ENCODE measurements at places on chromosomes 5 and 9. TPM values are rescaled to one million over a fixed set of nuclear protein-coding genes. Genes with fewer than 3 reads are reported as not detected.
A peak's percentile ranks its signal among the peaks of the same experiment; 100 is the strongest.

DNA sequence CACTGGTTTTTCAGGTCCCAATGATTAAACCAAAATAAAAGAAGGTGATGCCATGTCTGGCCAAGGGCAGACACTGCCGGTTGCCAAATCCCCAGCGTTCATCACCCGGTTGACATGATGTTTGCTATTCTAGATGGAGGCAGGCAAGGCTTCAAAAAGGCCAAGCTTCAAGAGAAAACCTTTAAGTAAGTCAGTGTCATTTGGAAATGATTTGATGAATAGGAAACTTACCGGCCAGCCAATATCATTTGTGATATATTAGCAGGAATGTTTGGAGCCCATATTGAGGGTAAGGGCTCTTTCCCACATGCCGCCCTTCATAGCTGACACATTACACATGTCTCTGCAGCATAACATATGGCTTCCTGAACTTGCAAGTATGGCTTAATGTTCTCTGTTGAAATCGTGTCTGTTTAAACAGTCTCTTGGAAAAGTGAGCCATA, 89.5 kb upstream of the TTC23L start:
- DNase-seq = no peak

GRCh38 chr9:28121366-28121765, 548.1 kb upstream of the C9orf72 start:
- DNase-seq = no peak

GRCh38 chr5:33363537-33363936, 77.2 kb upstream of the TARS1 start:
- no peak for DNase-seq

GRCh38 chr9:74083681-74084433, 413.3 kb upstream of the RORB start:
- DNase-seq = no peak

DNA sequence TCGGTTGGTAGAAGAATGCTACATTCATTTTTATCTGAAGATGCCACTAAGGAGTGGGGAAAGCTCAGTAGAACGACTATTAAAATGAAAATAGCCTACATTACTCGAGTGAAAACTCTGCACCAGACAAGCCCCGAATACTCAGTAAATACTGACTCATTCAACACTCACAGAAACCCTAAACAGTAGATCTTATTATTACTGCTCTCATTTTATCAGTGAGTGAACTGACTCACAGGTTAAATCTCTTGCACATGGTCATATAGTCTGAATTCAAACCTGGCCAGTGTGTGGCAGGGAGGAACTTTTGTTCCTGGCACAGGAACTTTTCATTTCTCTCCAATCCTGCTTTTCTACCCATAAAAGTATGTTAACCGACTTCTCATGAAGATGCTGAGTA, 9.6 kb upstream of the PAPPA start:
- no peak for DNase-seq

DNA sequence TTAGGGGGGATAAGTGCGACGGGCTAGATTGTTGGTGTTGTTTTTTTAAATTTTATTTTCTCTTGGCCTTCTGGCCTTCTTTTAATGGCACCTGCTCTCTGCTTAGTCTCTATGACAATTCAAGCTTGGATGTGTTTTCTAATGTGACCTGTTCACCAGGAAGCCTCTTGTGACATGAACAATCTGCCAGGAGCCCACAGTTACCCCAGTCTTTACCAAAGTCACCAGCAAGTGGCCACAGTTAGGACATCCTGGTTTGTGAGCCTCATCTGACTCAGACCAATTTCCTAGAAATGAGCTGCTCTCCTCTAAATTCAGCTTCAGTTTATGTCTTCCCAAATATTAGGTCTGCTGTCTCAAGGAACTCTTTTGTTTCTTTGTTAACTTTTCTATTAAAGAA, 135.8 kb downstream of the TLE4 start:
- DNase-seq = no peak

DNA sequence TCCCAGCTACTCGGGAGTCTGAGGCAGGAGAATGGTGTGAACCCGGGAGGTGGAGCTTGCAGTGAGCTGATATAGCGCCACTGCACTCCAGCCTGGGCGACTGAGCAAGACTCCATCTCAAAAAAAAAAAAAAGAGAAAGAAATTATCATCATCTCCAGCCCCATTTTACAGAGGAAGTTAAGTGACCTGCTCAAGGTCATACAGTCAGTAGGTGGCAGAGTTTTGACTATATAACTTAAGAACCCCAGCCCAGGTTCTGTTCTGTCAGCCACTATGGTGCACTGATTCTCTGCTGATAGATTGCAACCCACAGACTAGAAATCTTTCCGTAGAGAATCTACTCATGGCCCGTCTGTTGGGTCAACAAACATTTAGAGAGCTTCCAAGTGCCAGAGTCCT, 25.7 kb upstream of the DENND1A start:
- no peak for DNase-seq

- DNase-seq = no peak
These were observed 18.2 kb upstream of the DCP2 start for GRCh38 chr5:112958093-112959088.

GRCh38 chr9:111965566-111966019, 69.0 kb downstream of the UGCG start:
- DNase-seq = no peak

DNA sequence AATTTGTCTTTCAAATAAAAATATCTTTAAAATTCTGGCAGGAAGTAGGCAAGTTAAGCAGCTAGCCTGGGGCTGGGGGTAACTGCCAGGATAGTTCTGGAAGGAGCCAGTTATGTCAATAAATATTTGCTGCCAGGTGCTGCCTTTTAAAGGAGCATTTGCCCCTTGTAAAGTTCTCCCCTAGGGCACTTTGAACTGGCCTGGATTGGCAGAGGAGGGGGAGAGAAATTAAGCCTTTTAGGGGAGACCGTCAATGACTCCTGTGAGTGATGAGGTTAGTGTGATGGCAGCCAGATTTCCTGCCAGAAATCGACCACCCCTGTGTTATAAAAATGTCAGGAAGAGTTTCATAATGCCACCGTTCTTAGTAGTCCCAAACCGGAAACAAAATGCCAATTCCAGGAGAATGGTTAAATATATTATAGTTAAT, 89.8 kb upstream of the ELL2 start:
- no peak for DNase-seq

GRCh38 chr5:126031989-126032716, 391.1 kb upstream of the GRAMD2B start:
- DNase-seq = no peak

DNA sequence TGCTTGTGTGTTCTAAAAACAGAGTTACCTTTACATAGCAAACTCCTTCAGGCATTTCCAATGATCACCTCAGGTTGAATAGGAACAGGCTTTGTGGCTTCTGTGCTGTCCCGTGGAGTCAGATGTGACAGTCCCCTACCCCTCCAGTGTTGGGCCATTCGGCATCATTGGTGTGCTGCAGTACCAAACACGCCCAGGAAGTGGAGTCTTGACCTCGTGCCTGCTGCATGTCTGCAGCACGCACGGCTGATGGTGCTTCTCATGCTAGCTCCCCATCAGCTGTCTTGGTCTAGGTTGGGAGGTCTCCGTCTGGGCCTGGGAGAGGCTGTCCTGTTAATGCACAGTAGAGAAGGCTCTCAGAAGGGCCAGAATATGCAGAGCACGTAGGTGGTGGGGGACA, 42.5 kb upstream of the PHF2 start:
- DNase-seq = no peak

GRCh38 chr5:76964060-76964459, 11.2 kb downstream of the CRHBP start:
- DNase-seq = no peak

GRCh38 chr5:172454358-172455086, at the start of gene SH3PXD2B:
Gene SH3PXD2B (minus strand): TSS chr5:172454525. CDS start chr5:172454352, 173 bp downstream.
- DNase-seq = peak; percentile 86

GRCh38 chr9:32502464-32502863, 23.5 kb downstream of the RIGI start:
- no peak for DNase-seq

DNA sequence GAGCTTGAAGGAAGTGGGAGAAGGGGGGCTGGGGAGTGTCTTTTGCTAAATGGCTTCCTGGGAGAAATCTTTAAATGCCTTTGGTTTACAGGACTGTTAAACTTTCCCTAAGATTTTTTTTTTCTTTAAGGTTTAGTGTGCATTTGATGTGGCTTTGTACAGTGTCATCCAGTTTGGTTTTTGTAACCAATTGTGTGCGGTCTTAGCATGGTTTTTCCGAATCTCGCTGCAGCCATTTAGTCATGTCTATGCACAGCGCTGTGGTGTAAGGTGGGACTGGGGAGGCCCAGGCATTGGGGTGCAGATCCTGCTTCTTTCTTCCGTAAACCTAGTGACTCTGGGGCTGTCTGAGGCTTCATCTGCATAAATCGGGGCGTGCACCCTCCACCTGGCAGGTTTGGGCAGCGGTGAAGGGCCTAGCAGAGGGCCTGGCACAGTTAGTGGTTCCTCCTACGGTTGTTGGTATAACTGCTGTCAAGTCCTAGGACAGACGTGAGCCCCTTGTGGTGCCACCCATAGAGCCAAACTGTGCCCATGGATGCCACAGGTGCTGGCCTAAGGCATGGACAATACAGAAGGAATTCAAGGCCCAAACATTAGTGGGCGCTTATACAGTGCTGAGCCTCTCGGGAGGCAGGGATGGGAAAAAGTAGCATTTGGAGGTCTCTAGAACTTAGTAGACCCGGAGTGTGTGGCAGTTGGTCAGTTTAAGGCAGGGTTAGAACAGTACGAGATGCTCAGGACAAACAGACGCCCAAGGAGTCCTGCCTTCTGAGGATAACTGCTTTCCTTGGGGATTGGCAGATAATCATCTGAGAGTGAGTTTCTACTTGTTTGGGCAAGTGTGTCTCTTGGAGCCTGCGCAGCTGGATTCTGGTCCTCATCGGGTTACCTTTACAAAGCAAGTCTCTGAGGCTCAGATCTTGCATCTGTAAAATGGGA, 1.5 kb downstream of the PRRC2B start:
- no peak for DNase-seq

- DNase-seq = no peak
These were observed 2.1 kb downstream of the CCNO start for GRCh38 chr5:55231029-55231918.

DNA sequence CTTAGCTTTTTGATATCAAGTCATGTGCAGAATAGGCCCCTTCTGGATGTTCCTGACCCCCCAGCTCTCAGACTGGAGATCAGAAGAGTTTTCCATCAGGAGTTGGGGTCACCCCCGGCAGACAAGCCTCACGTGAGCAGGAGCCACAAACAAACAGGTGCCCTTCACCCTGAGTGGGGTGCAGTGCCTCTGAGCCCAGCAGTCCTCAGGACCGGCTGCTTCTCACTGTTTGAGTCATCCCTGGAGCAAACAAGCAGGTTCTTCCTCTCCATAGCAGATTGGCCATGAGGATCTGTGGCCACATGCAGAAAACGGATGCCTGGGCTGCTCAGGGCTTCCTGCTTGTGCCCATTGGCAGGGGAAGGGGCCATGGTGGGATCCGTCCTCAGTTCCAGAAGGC, 47.0 kb downstream of the LRSAM1 start:
- no peak for DNase-seq

DNA sequence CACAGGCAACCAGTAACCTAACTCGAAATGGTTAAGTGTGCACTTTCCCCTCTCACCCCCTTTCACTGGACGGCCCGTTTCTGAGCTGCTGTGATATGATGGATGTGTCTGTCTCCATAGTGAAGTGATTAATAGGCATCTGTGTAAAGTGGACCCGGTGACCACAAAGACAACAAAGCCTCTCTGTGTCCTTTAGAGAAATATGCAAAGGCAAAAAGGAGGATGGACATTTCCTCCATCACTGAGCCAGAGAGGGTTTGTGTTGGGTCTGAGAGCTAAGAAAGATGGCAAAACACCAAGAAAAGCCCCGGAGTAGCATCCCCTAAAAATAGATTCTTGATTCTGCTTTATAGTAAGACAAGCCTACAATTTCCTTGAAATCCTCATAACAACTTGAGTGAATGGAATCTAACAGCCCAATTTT, 120.6 kb downstream of the SEMA6A start:
- no peak for DNase-seq

DNA sequence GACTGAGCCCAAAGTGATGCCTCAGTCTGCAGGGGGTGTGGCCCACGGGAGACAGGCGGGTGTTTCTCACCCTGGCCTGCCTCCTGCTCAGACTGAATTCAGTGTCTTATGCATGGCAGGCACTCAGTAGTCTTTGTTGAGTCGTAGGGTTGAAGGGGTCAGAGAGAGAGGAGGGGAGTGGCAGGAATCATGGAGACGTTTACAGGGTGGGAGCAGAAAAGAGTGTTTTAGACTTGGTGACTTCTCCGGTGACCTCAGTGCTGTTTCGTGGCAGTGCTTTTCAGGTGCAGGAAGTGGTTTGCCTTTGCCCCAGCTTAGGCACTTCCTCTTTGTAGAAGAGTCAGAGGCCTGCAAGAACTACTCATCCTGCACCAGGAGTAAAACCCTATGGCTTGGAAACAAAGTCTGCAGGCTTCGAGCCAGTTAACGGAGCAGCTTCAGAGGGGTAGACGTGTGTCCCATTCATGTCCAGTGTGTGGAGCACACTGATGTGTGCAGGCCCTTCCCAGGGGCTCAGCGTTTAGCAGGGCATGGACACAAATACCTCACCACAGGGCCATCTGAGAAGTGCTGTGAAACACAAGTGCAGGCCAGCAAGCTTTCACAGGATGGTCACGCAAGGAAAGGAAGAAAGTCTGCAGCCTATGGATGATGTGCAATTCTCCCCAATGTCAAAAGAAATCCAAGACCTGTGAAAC, 24.5 kb upstream of the SEMA4D start:
- DNase-seq = peak; percentile 39

- no peak for DNase-seq
These were observed 252.8 kb downstream of the FBXL7 start for GRCh38 chr5:15752663-15753285.

Gene CDC26
- total RNA-seq = 28.2 TPM

Gene SPATA31D4
- total RNA-seq = not detected

Gene RNF130
- 118 TPM for total RNA-seq

Gene SLC25A2
- total RNA-seq = 1.4 TPM

Gene TAF11L14
- total RNA-seq = not detected

Gene GABRB2
- total RNA-seq = 0.13 TPM

Gene MRPL50
- total RNA-seq = 11.3 TPM

Gene PCDH12
- 7.0 TPM for total RNA-seq

Gene IL13
- not detected for total RNA-seq

Gene FRMD3
- total RNA-seq = 38.1 TPM

Gene ANKRD20A1
- total RNA-seq = 4.1 TPM

Gene DPP7
- total RNA-seq = 127 TPM

Gene IFNE
- total RNA-seq = not detected

Gene BASP1
- 26.8 TPM for total RNA-seq

Gene PCDHGB2
- 10.2 TPM for total RNA-seq

Data from sciatic nerve (tissue), 2 donors.